ENCODE measurements at places on chromosomes 4 and X.
A peak's percentile ranks its signal among the peaks of the same experiment; 100 is the strongest.

GRCh38 chrX:98939456-98939855, 1470.6 kb downstream of the PCDH19 start:
- DNase-seq = no peak

DNA sequence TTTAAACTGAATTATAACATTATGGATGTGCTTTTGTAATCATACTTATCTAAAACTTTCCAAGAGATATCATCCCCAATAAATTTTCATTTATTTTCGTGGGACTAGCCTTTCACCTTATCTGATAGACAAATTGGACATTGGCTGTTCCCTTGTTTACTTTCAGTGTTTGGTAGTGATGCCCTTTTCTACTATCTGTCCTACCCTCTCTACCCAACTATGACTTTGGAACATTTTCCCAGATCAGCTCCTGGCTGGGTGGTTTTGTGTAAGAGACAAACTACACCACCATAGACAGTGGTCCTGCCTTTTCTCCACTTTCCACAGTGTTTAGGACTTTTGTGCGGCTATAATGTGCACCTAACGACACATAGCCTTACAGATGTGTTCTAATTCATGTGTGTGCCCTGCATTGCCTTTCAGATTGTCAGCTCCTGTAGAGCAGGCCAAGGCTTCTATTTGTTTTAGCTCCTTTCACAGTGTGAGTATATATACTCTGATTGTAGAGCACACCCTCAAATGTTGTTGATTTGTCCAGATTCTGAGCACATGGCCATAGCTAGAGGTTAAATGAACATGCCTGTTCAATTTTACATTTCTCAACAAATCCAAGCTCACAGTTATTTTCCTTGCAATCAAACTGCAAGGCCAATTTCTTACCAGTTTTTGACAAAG, 63.0 kb upstream of the TRPC5OS start:
- DNase-seq = no peak

GRCh38 chr4:141792164-141792563, 155.8 kb downstream of the IL15 start:
- DNase-seq = no peak

GRCh38 chrX:139691493-139691842, 16.5 kb downstream of the MCF2 start:
- DNase-seq = no peak

GRCh38 chrX:71627588-71628404, 9.5 kb upstream of the CXCR3 start:
- DNase-seq = no peak

DNA sequence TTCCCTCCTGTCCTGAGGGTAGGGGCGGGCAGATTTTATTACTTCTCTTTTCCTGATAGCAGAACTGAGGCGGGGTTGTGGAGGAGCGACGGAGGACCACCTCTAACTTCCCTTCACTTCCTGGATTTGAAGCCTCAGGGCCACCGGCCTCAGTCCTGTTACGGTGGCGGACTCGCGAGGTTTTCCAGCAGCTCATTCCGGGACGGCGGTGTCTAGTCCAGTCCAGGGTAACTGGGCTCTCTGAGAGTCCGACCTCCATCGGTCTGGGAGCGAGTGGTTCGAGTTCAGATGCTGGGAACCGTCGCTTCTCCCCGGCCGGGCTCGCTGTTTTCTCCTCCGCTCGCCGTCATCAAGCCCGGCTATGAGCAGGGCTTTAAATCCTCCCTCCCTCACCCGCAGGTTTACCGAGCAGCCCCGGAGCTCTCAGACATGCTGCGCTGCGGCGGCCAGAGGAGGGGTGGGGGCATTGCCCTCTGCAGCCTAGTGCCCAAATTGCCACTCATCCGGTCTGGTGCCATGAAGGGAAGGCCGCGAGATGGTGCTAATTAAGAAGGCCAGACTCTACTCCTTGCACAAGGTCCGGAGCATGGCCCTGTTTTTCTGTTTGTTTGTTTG, 23.3 kb downstream of the HAND2 start:
- no peak for DNase-seq

- DNase-seq = no peak
Observed at GRCh38 chrX:150456941-150457340, 93.8 kb downstream of the MAMLD1 start.

DNA sequence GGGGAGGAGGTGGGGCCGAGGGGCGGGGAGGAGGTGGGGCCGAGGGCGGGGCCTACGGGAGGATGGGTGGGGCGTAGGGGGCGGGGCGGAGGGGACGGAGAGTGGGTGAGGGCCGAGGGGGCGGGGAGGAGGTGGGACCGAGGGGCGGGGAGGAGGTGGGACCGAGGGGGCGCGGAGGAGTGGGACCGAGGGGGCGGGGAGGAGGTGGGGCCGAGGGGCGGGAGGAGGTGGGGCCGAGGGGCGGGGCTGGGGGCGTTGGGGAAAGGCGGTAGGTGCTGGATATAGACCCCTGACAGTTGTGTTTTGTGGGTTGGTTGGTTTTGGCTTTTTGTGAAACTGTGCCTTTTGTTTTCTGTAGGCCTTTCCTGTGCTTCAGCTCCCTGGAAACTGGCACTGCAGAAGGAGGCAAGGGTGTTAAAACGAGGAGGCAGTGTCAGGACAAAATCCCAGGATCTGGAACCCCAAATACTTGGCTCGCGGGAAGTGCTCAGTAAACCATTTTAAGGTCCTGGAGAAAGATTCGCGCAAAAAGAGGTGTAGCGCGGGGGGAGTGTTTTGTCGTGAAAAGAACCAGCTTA, 580 bp upstream of the MMGT1 start:
- peak; percentile 60 for DNase-seq

- DNase-seq = peak; percentile 47
Observed at GRCh38 chr4:153115322-153116290, 88.6 kb upstream of the TRIM2 start.

DNA sequence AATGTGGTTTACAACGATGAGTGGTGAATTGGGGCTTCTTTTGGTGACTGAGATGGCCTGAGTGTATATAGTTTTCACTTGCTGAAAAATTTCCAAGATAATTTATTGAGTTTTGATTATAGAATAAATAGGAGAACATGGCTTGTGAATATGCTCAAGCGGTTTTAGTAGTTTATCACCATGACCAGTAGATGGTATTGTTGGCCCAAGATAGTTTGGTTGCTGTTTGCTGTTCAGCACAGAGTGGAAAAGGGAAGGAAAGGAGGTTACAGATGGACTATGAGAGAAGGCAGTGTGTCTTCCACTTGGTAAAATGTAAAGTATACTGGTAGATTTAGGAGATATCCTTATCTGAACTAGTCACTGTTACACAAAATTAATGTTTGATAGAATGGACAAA, 55.8 kb upstream of the POU4F2 start:
- no peak for DNase-seq

DNA sequence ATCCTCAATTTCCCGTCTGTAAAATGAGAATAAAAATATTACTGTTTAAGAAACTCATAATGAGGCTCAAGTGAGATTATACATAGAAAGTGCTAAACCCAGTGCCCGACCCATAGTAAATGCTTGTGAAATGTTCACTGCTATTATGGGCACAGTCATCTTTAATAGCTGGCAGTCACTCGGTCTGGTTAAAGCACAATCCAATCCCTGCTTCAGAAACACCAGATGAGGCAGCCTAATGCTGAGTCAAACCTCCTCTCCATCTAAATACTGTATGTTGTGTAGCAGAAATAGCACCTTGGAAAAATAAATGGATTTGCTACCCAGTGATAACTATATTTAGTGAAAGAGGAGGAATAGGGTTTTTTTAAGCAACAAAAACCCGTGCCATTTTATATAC, 14.5 kb downstream of the EVC2 start:
- DNase-seq = no peak
